Non-pigmented ciliary epithelial cell (primary cell): ENCODE measurements at places on chromosomes 4 and X.

DNA sequence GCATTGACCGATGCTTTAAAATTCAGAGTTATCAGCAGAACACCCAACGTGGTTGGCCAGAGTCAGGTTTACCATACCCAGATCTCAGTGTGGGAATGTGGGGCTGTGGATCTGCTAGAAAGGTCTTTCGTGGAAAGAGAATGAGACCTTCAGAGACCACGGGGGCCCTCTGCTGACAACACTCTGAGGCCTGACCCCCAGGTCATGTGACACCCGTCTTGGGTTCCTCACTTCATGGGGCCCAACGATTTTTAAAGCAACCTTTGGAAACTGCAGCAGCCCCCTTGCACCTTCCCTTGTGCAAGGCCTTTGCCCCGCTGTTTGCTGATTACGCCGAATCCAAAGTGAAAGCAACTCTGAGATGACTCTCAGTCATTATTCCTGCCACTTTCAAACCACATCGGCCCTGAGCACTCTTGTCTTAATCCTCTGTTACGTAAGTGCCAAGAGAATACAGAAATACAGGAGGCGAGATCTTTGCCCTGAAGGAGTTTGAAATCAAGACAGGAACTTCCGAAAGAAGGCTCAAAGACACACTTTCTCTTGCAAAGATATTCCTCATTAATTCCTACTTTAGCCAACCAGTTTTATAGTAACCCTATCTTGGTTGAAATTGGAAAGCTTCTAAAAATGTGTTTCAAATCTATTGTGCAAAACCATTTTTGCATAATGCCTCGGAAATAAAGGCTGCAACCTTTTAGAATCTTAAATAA is 88.3 kb downstream of the EVC2 start:
- no peak for DNase-seq

DNA sequence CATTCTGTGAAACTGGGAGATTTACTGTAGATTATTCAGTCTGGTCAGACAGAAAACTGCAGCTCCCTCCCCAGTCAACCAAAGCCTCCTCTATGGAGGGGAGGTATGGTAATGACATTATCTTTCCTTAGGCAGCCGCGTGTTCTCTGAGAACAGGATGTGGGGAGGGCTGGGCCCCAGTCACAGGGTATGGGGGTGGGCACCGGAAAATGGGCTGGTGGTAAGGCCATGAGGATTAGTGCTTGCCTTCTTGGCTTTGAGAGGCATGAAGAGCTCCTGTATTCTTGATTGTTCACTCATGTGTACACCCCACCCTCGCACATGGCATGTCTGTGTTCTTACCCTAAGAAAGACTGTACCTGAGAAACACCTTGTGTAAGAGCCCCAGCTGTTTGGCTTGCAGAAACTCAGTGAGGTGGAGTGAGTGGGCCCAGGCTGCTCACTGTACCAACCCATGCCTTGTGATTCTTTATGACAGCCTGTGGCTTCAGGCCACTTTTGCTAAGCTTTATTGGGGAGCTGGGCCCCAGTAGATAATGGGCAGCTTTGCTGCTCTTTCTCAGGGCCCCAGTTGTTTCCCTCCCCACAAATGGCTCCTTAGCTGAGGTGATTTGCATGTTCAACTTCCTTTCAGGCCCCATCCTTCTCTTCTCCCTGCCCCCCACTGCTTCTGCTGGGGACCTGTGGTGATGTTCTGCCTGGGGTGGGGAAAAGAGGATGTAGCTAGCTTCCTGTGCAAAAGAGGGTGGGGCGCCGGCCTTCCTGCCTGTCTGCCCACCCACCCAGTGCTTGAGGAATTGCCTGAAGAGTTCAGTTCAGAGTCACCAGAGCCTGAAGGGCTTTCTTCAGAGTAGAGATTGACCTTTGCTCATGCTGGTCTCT is 30.7 kb downstream of the MSN start:
- no peak for DNase-seq

GRCh38 chr4:98625399-98625798 is 33.0 kb downstream of the TSPAN5 start:
- no peak for DNase-seq

- no peak for DNase-seq
Measured at GRCh38 chrX:40249582-40249981, 151.8 kb upstream of the BCOR start.

DNA sequence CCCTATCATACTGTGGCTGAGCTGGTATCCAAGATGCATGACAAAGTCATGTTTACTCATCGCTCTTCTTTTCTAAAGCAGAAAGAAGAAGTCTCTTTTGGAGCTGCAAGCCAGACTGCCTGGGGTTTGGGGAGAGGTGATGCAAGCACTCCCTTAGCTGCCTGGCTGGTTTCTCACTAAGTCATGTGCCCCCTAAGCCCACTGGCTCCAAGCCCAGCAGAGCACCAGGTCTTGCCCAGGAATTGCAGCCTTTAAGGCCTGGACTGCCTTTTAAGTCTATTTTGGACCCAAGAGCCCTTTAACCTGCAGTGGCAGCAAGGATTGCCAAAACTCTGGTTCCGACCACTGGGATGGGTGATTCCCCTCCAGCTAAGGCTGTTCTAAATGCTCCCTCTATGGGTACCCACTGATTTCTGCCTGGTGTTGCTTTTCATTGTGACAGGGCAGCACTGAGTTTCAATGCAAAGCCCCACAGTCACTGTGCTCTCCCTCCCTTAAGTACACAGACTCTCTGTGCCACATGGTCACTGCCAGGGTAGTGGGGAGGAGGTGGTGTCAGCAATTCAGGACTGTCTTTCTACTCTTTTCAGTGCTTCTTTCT is 548.6 kb downstream of the TLL1 start:
- no peak for DNase-seq

- DNase-seq, result no peak
Measured at GRCh38 chrX:99371976-99372595, 1038.0 kb downstream of the PCDH19 start.

DNA sequence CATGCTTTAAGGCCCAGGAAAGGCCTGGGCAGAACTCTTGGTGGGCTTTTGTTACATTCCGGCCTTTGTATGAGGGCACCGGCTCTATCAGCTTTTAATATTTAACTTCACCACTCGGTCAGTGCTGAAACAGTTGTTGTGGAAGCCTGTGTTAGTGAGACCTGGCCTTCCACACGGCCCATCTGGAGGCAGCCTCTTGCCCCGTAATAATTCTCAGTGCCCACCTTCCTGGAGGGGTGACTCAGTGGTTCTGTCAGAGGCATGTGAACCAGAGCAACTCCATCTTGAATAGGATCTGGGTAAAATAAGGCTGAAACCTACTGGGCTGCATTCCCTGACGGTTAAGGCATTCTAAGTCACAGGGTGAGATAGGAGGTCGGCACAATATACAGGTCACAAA is 162.0 kb upstream of the STS start:
- DNase-seq, result no peak

DNA sequence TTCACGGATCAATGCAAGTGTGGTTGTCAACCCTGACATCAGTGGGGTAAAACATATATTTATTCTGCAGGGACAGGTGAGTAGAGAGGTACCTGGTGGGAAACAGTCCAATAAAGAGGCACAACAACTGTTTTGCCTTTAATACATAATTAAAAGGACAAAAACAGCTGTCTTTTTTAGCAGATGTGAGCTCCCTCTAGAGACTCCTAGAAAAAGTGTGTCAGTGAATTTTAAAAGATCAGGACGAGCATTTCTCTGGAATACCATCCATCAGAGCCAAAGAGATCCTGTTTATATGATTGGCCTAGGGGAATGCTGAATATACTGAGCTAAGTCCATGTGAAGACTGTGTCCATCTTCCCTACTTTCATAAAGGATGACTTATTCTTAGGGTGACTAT is 58.3 kb downstream of the TMEM144 start:
- DNase-seq, result no peak

DNA sequence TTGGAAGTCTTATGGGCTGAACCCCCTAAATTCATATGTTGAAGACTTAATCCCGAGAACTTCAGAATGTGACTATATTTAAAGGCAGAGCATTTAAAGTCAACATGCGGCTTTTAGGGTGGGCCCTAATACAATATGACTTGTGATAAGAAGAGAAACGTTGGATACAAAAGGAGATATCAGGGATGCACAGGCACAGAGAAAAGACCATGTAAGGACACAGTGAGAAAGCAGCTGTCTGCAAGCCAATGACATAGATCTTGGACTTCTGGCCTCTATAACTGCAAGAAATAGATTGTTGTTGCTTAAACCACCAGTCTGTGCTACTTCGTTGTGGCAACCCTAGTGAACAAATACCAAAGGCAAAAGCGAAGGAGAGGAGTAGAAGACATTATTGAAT is 42.2 kb downstream of the GABRG1 start:
- DNase-seq, result no peak

GRCh38 chr4:118296729-118297128 is 56.1 kb downstream of the PRSS12 start:
- DNase-seq, result no peak

DNA sequence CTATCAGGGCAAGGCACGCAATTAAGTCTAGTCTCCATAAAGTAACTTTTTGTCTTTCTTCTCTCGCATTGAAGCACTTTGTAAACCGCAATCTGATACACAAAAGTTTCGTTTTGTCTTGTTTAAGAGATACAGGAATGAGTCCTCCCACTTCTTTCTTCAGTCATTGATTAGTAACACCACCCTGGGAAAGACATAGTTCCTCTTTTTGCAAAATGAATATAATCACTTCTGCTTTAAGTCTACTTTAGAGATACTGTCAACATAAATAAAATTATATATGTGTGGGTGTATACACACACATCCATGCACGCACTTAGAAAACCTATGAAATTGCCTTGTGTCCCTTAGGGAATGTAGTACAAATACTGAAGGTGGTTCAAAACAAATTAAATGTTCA is 11.7 kb downstream of the COQ2 start:
- no peak for DNase-seq

DNA sequence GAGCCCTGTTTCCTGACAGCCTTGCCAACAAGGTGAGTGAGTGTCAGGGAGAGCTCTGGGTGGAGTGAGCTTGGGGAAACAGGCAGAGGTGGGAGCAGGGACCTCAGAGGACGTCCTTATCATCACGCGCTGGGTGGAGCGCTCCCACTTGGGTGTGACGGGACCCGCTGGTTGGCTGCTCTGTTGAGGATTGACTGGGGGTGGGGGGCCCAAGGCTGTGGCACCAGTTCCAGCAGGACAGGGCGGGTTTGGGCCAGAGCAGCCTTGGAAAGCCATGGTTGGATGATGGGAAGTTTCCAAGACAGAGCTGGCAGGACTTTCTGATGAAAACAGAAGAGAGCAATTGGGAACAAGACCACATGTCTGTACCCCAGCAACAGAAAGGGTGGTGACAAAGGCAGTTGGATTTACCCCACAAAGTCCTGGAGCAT is 3.0 kb upstream of the PCGF3 start:
- DNase-seq, result no peak

DNA sequence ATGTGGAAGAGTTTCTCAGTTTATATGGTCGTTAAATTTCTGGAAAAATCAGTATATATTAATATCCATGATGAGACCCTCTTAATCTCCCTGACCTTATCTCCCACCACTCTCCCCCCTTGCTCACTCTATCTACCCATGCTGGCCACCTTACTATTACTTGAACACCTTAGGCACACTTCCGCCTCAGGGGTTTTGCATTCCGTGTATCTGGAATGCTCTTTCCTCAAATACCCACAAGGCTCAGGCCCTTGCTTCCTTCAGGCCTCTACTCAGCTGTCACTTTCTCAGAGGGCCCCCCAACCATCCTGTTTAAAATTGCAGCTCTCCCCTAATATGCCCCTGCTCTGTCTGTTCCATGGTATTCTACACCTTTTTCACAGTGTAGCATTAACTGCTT is 1.9 kb downstream of the KANTR start:
- no peak for DNase-seq

DNA sequence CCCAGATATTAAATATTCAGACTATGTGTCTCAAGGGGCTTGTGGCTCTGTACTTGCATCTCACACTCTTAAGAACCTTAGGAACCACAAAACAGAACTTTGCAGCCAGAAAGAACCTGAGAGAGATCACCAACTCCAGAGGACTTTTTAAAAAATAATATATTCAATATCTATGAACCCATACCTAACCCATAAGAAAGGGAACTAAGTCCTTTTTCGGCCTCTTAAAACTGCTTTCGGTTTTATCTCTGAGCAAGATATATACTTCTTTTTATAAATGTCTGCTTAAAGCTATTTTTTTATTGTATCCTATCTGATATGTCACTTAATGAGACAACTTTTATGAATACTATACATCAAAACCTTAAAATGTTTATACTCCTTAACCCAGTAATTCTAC is 10.9 kb downstream of the SMARCA1 start:
- DNase-seq, result no peak

GRCh38 chr4:102608190-102608589 is 107.0 kb downstream of the NFKB1 start:
- no peak for DNase-seq

- DNase-seq, result no peak
Measured at GRCh38 chr4:82363896-82364487, 9.8 kb downstream of the HNRNPD start.

DNA sequence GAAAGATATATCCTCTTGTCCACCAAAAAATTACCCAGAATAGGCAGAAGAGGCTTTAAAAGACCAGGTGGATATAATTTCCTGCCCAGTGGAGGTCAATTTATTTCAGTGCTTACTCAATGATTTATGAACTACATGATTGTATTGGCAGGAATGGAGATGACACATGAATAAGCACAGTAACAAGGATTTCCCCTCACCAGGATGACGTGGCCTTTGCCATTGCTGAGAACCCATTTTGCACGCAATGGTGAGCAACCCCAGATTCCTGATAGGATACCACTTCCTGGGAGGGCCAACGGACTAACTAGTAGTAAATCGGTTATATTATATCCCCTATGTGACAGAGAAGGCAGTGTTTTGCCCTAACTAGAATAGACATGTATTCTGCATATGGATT is 11.6 kb upstream of the TTC29 start:
- DNase-seq, result peak; percentile 65

- DNase-seq, result no peak
Measured at GRCh38 chr4:27908356-27908755, 1047.7 kb downstream of the STIM2 start.

DNA sequence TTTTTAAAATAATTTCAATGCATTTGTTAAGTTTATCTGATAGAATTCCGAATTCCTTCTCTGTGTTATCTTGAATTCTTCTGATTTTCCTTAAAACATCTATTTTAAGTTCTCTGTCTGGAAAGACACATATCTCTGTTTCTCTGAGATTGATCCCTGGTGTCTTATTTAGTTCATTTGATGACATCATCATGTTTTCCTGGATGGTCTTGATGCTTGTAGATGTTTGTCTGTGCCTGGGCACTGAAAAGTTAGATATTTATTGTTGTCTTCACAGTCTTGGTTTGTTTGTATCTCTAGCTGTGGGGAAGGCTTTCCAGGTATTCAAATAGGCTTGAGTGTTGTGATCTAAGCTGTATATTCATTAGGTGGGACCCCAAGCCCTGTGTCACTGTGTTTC is 1028.8 kb downstream of the GLUD2 start:
- no peak for DNase-seq
